ENCODE measurements at places on chromosomes 6 and 20.
A peak's percentile ranks its signal among the peaks of the same experiment; 100 is the strongest.

DNA sequence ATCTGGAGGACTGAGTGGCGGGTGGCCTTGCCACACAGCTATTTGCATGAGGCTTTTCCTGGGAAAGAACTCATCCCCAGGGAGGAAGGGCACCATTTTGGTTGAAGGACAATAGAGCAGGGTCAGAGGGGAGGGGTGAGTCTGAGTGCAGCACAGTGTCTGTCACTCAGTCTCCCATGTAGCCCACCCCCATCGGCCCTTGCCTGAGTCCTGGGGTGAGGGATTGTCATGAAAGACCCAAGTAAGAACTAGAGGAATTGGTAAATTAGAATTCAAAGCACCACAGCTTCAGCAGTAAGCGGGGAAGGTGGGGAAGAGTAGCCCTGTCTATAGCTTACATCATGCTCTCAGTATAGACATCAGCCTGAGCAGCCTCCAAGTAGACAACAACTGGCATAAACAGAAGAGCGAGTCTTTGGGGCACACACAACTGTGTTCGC lies 90.4 kb upstream of the TMEM30A start:
- DNase-seq, result no peak

- DNase-seq, result no peak
Measured at GRCh38 chr20:45300961-45301360, 5.7 kb upstream of the RBPJL start.

- DNase-seq, result peak; percentile 50
Measured at GRCh38 chr6:69343851-69344250, 453.0 kb downstream of the LMBRD1 start.

DNA sequence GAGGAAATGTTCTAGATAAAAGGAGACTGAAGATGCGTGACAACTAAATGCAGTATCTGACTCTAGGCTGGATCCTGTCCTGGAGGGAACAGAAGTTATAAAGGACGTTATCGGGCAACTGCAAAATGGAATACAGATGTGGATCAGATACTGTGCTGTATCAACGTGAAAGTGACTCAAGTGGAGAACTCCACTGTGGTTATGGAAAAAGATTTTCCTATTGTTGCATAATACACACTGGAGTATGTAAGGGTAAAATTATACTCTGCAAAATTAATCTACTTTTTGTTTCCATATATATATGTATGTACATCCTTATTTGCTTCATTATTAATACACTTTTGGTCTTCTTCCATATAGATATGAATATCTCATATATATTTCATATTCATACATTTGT lies 654.0 kb downstream of the QKI start:
- DNase-seq, result no peak

DNA sequence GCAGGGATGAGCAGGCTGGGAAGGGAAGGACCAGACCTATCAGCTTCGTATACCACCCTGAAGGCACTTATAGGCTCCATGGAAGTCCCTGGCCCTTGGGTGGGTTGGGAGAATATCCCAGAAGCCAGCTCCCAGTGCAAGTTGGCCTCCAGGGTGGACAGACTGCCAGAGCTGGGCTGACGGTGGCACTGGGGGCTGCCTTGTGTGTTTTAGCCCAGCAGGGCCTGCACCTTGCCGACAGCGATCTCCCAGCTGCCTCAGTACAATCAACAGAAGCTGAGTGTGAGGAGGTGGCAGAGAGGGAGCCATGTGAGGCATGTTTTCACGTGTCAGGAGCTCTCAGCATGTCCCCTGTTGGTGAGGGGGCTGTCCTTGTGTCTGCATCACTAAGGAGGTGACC lies 159.5 kb downstream of the VEGFA start:
- no peak for DNase-seq

DNA sequence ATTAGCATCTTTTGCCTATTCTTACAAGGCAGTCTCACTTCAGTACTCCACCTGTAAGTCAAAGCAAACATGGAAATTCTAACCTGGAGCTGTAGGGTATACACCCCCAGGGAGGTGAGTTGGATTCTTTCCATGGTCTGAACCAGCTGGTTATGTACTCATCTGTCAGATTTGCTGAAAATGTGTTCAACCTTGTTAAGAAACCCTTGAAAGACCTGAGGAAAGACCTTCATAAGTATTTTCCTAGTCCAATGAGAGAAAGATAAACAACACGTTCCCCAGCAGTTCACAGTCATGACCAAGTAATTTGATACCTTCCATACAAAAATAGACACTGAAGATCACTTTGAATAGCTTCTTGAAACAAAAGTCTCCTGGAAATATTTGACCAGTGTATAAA lies 42.5 kb downstream of the ID4 start:
- no peak for DNase-seq

- DNase-seq, result no peak
Measured at GRCh38 chr6:67683960-67684359, 951.1 kb upstream of the ADGRB3 start.

DNA sequence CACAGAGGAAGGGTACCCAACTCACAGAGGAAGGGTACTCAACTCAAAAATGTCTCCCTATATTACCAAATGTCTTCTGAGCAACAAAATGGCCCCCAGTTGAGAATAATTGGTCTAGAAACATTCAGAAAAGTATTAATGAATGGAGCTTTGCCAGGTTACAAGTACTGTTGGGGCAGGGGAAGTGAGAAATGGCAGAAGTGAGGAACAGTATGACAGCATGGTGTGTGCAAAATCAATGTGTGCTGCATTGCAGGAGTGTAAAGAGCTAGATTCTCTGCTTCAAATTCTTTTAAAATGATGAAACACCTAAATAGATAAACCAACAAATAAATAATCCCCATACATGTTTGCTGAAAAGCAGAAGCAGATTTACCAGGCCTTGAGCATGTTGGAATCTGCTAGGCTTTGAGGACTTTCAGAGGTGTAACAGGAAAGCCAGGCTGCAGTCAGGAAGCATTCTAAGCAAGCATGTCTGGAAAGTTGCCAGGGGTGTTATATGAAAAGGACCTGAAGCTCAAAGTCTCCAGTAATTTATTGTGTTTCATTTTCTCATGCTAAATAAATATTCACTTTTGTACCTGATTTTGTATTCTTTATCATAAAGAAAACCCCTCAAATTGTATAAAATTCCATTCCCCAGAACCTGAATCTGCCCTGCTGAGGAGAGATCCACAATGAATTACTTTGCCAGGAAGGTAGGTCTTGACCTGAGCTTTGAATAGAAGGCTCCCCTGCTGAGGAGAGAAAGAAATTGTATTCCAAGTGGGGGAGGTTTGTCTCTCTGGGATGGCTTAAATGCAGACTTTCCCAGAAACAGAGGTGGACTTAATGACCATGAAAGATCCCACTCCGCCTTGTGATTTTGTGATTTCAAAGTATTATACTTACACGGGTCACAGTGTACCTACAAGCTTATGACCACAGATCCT lies 265.0 kb upstream of the MARCKS start:
- DNase-seq, result no peak

GRCh38 chr20:58880994-58881752 lies 28.7 kb downstream of the GNAS start:
- no peak for DNase-seq

DNA sequence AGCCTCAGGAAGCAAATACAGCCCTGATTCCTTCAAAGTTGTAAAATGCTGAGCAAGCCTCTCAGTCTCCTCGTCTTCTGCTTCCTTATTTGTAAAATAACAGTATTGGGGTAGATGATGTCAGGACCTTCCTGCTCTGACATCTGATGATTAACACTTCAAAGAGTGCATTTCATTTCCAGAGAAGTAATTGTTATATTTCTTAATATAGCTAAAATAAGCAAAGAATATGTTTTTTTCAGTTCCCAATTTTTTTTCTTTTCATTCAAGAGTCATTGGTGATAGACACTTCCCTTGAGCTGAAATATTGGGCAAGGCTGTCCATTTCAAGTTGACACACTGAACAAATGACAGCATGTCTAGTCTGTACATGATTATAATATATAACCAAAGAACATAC lies 53.4 kb downstream of the SLX4IP start:
- no peak for DNase-seq

GRCh38 chr6:107319906-107320530 lies 139.3 kb downstream of the PDSS2 start:
- no peak for DNase-seq

GRCh38 chr6:157481865-157482249 lies 100.9 kb downstream of the ZDHHC14 start:
- no peak for DNase-seq

DNA sequence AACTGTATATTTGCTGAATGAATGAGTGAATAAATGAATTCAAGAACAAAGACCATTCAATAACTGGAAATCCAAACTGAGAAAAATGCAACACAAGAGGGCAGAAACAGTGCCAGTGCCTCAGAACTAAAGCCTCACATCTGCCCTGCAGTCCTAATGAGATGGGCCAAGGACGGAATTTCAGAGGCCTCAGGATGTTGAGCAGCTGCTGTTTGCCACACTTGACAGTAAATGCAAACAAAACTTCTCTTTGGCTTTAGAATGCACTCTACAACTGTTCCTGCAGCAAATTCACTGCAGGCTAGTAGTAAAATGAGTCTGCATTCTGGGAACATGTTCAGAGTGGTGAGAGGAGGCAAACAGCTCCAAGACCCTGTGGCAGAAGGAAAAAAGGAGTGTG lies 177.6 kb upstream of the LRFN2 start:
- no peak for DNase-seq

- DNase-seq, result peak; percentile 49
Measured at GRCh38 chr6:38567436-38567835, 72.3 kb downstream of the BTBD9 start.

DNA sequence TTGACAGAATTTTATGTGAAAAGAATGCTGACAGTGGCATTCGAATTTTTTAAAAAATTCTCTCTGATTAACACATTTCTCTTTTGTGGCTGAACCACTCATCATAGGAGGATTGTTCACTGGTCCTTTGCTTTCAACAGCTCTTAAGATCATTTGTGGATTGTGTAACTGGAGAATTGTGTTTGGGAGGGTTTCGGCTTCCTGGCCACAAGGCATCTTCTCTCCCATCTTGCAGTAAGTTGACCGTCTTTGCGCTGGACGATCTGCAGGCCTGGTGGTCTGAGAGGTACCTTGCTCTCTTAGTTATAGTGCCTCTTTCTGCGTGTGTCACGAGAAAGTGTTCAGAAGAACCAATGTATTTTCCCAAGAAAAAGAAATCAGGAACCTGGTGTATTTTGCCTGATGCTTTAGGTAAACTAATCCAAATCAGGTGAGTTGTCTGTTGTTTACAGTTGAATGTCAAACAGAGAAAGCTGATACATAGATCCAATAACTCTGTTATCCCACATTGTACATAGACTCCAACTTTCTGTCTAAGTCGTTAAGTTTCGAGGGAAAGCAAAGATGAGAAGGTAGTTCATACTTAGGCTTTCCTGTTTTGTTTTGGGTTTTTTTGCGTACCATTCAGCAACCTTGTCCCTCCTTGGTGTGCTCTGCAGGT lies 14.8 kb upstream of the EXOC2 start:
- no peak for DNase-seq

DNA sequence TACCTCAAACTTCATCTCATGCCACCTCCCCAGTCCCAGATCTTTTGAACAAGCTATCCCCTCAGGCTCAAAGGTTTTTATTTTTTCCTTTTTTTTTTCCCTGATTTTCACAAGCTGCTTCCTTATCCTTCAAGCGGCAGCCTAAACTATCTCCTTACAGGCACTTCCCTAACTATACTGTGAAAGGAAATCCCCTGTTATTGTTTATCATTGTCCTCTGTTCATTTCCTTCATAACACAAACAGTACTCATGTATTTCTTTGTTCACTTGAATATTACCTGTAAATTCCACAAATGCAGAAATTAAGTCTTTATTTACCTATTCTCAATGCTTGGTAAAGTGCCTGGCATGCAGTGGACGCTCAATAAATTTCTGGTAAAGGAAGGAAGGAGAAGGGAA lies 48.9 kb downstream of the ME1 start:
- no peak for DNase-seq

DNA sequence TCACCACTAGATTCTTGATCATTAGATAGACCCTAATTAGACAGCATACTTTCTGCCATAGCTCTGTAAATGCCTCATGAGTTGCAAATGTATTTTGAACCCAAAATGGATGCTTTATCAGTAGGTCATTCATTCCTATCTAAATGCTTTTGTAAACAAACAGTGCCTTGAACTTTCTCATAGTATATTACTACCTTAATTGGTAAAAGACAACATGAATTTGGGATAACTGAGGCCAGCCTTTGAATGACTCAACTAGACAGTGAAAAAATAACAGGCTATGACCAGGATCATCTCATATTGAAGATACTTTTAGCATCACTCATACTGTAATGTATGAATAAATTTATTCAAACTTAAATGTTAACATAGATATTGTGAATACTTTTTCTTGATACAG lies 37.0 kb upstream of the PRL start:
- DNase-seq, result no peak

DNA sequence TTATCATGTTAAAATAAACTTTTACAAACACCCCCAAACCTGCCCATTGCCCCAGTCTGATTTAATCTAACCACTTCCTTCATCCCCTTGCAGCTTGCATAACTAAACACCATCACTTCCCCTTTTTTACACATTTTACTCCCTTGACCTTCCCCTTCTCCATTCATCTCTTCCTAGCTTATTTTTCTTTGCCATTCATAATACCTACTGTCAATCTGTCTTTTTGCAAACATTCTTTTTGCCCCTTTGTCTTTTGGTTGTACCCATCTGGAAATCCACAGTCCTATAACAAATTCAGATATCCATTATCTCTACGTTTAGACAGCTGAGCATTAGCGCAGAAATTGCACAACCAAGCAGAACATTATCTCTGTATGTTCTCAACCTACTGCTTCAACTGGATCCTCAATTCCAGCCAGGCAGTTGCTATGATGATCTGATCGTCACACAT lies 51.2 kb downstream of the C6orf52 start:
- peak; percentile 23 for DNase-seq

GRCh38 chr6:38270367-38270766 lies 369.4 kb downstream of the BTBD9 start:
- DNase-seq, result no peak

GRCh38 chr6:37576336-37576737 lies 76.6 kb upstream of the CCDC167 start:
- DNase-seq, result no peak

GRCh38 chr20:25090492-25091429 lies 8.8 kb upstream of the VSX1 start:
- no peak for DNase-seq

GRCh38 chr6:10882657-10883171 lies 873 bp upstream of the GCM2 start:
- no peak for DNase-seq

- peak; percentile 71 for DNase-seq
Measured at GRCh38 chr6:39362487-39362865, 40.0 kb upstream of the KCNK16 start.

- no peak for DNase-seq
Measured at GRCh38 chr6:169288591-169288990, 34.9 kb upstream of the THBS2 start.

DNA sequence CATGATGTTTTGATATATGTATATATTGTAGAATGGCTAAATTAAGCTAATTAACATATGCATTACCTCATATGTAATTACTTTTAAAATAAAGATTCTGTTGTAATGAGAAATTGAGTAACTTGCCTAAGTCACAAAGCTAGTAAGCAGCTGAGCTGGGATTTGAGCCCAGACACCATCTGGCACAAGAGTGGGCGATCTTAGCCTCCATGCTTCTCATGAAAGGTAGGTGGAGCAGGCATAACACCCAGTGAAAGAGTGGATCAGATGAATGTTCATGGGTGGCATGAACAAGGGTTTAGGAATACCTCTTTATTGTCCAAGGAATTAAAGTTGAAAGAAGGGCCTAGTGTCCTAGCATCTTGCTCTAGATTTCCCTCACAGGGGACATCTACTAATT lies 365.4 kb downstream of the TFAP2B start:
- peak; percentile 67 for DNase-seq
